T1000 (cell line): ENCODE measurements at places on chromosomes 5 and 9.

GRCh38 chr5:2024986-2025721 lies 142.4 kb upstream of the IRX4 start:
- no peak for DNase-seq

DNA sequence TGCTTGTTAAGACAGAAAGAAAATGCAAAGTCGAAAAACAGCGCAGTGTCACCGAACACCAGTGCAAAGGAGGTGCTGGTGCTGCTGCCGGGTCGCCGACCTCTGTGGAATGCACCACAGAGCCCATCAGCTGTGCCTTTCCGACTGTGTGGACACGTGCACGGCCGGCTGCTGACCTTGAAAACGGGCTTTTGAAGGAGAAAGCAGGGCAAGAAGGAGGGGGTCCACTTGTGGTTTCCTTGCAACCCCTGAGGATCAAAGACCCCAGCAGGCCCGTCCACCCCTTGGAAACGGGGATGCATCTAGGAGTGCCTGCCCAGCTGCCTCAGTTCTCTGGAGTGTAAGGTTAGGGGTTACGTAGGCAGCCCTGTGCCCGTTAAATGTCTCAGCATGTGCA lies 6.2 kb upstream of the OLFM1 start:
- DNase-seq, result no peak

- no peak for DNase-seq
Observed at GRCh38 chr5:135883441-135883840, 12.2 kb downstream of the IL9 start.

GRCh38 chr5:135032999-135033861 lies 798 bp downstream of the PITX1 start:
- no peak for DNase-seq

DNA sequence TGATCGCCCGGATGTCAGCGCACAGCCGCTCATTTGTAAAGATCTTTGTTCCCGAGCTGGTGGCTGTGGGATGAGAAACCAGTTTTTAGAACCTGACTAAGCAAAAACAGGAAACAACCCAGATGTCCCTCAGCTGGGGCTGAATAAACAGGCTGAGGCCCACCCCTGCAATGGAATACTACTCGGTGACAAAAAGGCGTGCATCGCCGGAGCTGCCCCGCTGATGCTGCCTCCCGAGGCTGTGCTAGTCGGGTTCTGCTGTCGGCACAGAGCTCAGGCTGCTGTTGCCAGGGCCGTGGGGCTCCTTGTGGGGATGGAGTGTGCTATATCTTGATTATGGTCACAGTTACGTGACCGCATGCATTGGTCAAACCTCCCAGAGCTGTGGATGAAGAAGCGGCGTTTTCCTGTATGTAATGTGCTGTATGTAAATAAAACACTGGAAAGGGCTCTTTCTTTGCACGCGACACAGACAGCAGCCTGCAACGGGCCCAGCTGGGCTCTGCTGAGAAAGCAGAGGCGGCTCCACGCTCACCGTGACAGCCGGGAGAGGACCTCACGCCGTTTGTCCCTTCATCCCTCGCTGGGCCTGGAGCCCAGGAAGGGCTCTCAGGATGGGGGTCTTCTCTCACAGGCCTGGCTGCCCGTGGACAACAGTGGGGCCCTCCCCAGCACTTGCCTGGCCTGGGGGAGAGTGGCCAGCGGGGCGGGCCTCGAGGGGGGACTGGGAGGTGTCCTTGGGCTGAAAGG lies 51.5 kb upstream of the RNU6ATAC start:
- DNase-seq, result no peak

DNA sequence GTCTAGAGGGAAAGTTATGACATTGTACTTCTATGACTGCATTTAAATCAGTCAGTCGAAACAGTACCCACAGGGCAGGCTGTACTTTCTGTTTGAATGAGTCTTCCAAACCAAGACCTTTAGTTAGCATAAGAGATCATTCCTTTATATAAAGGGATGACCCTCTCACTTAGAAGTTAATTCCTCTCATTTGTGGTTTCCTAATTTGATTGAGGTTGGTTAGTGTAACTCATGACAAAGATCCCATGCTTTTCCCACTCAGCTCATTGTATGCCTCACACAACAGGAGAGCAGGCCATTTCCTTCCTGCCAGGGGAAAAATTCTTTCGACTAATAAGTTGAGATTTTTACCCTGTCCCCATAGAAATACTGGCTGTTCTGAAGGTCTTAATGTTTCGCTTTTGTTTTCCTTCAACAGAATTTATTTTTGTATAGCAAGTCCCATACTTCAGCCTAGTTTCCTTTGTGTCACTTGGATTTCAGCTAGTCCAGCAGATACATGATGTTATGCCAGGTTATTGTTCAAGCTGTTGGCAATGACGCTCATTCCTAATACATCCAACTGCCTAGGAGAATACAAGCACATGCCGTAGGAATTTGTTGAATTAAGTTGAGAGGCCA lies 500.7 kb downstream of the SPATA31D1 start:
- no peak for DNase-seq

DNA sequence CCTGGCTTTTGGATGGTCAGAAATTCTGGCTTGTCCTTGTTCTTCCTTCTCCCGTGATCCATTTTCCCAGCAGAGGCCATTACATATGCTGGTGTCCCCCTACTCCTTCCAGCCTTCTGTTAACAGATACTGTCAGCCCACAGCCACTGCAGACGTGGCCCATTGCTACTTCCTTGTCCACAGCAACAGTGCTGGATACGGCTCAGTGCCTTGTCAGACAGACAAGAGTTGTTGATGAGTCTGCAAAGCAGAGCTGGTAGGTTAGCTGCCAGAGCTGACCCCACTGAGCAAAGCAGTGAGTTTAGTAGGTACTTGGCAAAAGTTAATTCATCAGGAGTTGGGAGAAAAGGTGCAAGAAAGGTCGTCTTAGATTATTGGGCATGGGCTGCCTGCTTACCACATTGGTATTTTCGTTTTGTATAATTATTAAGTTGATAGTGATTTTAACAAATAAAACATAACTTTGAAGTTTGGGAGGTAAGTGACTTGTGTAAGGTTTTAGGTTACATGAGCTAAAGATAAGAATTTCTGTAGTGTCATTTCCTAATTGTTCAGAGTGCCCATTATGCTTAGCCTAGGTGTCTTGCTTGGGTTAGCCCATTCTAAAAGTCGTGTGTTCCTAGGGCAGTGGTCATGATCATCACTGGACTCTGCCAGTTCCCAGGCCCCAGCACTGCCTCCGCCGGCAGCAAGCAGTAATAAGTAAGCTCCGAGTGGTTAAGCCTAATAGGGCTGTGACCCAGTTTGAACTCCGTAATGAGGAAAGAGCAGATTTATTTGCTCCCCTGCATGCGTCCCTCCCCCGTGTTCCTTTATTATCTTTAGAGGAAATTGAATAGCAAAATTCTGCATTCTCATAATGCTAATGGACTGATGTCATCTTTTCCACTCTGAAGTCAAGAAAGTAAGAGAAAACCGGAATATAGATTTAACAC lies 292.0 kb downstream of the FANCC start:
- peak; percentile 34 for DNase-seq

DNA sequence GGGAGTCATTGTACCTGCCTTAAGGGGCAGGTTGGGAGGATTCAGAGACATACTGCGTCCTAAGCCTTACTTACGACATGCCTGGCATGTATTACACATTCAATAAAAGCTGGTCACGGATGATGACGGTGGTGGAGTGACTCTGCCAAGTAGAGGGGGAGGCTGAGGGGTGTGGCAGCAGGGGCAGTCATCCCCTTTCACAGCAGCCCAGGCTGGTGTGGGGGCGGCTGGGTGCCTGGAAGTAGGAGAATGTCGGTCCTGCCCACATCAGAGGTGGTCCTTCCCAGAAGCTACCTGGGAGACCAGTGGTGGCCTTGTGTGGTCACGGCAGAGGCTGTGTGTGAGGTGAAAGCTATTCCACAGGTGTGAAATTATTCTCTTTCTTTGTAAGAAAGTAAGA lies 8.9 kb downstream of the ZBTB34 start:
- no peak for DNase-seq

DNA sequence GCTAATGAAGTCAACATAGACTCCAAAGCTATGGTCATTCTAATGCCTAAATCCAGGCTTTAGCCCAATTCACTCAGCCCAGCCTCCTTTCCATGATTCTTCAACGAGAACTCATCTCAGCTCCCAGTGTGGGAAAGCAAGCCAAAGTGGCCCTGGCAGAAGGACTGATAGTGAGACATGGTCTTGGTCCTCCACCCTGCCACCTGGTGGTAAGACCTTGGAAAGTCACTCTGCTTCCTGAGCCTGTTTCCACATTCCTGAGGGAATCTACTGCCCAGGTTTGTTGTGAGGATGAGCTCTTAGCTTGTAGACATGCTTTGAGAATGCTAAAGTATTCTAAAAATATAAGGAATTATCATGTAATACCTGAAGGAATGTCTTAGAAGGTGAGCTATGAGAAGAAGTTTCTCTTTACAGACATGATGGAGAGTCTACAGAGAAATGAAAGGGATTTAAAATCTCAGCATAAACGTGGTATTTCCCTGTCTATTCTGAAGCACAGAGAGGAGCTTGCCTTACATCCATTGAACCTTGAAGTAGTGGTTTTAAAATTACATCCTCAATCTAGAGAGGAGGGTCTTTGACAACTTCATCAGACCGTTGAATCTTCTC lies 173.5 kb downstream of the TRIM32 start:
- DNase-seq, result peak; percentile 5

DNA sequence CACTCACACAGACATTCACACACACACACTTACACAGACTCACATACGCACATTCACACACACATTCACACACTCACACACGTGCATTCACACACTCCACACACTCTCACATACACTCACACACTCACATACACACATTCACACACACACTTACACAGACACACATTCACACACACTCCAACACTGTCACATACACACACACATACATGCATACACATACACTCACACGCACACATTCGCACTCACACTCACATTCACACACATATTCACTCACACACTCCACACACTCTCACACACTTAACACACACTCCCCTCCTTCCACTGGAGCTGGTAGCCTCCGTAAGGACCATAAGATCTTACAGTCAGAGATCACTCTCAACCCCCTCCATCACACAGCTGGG lies 26.2 kb downstream of the CAMK2A start:
- DNase-seq, result no peak

DNA sequence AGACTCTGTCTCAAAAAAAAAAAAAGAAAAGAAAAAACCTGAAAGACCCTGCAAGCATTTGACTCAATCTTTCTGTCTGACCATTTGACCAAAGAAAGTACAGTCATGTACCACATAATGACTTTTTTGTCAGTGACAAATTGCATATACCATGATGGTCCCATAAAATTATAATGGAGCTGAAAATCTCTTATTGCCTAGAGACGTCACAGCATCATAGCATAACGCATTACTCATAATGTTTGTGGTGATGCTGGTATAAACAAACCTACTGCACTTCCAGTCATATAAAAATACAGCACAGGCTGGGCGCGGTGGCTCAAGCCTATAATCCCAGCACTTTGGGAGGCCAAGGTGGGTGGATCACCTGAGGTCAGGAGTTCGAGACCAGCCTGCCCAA lies 10.5 kb downstream of the ECM2 start:
- no peak for DNase-seq

DNA sequence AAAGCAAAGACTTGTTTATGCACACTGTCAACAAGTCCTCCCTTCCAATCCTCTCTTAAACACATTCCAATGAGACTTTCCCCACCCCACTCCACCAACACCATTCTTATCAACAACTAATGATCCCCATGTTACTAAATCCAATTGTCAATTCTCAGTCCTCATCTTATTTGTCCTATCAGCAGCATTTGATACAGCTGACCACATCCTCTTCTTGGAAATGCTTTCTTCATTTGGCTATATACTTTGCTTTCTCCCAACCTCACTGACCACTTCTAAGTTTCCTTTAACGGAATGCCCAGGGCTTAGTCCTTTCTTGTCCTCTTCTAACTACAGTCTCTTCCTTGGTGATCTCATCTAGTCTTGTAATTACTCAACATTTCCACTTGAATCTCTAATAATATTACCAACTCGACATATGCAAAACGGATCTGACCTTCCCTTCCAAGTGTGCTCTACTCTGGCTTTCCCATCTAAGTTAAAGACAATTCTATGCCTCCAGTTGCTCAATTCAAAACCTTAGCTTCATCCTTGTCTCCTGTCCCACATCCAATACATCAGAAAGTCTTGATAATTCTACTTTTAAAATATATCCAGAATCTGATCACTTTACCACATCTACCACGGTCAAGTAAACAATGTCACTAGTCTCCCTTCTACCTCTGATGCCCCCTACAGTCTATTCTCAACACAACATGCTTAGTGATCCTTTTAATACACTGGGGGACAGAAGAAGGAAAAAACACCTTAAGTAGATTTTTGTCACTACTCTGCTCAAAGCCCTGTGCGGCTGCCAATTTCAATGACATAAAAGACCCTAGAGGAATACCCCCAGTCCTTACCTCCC lies 25.5 kb downstream of the AGTPBP1 start:
- no peak for DNase-seq

DNA sequence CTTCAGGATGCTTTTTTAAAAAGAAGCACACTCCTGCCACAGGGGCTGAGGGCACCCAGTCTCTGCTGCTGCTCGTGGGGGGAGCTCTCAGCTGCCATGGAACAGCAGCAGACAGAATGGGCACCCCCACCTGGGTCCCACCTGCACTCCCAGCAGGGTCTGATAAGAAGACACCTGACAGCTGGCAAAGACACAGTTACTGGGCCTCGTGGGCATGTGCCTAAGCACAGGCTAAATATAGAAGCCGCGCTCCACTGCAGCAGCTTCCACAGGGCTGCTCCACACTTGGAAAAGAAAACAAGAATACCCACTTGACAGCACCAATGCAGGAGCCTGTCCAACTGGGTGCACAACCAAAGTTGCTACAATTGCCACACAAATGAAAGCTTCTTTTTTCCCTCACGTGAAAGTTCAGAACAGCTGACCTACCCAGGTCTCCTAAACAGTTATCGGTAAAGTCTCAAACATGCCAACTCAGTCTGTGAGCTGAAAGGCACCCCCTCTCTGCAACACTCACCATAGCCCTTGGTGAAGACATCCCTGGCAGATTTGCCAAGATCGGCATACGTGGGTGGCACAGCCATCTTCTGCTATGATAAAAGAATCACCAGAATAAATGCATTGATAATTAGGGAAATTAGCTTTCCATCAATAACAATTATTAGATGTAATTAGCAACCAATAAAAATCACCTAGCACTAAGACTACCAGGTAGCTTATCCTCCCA lies 12.2 kb downstream of the VDAC1 start:
- DNase-seq, result no peak

GRCh38 chr5:151581347-151581746 lies 9.8 kb downstream of the FAT2 start:
- no peak for DNase-seq
